Left kidney (tissue), 8 donors: ENCODE measurements at places on chromosomes 16 and 17. TPM values are rescaled to one million over a fixed set of nuclear protein-coding genes. Genes with fewer than 3 reads are reported as not detected.

DNA sequence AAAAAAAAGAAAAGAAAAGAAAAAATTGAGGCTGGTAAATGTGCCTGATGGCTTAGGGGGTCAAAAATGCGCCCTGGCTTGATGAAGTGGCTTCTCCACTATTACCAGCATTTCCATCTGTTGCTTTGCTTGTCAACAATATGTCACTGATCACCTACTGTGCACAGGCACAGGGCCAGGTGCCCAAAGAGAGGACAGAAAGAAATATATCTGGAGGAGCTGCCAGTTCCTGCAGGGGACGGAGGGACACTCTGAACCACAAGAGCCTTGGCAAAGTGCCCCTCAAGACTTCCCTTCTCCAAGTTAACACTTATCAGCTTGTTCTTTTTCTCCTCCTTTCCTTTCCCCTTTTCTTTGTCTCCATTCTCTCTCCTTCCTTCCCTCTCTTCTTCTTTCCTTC is 34.7 kb downstream of the GINS3 start:
- no peak for DNase-seq

Gene SLC52A1
- 0.47 TPM for polyA plus RNA-seq

Gene ARHGAP44
- polyA plus RNA-seq: 8.9 TPM

DNA sequence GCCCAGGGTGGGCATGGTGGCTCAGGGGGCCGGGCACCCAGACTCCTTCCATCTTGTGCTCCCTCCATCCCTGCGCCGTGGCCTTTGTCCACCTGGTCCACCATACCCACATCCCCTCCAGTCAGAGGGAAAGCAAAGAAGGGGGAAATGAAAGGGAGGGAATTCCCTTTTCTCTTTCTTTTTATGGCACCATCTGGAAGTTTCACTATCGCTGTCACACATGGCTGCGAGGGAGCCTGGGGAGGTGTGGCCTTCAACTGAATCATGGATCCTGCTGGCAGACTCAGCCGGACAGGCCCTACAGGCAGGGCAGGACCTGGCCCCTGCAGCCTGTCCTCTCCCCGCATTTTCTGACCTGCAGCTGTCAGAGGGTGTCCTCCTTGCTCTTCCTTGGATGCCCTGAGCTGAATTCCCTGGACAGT is 6.2 kb downstream of the SLC12A3 start:
- no peak for DNase-seq

Gene JPH3
- polyA plus RNA-seq: 0.76 TPM

Gene ZG16
- 0.08 TPM for polyA plus RNA-seq

DNA sequence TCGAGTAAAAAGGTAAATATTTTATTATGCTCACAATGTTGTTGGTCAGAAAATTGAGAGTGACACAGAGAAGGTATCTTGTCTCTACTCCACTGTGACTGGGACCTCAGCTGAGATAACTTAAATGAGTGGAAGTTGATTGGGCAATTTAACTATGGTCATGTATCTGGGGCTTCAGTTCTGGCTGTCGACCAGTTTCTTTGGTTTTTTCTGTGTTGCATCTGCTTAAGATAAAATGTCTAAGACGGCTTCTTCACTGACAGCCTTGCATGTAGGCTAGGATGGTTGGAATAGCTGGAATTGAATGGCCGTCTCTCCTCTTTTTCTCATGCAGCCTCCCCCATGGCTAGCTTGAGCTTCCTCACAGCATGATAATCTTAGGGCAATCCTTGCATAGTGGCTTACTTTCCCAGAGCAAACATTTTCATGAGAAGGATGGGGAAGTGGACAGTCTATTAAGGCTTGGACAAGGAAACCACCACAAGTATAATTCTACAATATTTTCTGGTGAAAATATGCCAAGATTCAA is 433.7 kb downstream of the KIF2B start:
- DNase-seq: no peak

GRCh38 chr16:2821487-2822157 is 4.6 kb downstream of the PRSS21 start:
- no peak for DNase-seq

- peak; percentile 58 for DNase-seq
Measured at GRCh38 chr17:36722121-36722902, 120.9 kb downstream of the MRM1 start.

DNA sequence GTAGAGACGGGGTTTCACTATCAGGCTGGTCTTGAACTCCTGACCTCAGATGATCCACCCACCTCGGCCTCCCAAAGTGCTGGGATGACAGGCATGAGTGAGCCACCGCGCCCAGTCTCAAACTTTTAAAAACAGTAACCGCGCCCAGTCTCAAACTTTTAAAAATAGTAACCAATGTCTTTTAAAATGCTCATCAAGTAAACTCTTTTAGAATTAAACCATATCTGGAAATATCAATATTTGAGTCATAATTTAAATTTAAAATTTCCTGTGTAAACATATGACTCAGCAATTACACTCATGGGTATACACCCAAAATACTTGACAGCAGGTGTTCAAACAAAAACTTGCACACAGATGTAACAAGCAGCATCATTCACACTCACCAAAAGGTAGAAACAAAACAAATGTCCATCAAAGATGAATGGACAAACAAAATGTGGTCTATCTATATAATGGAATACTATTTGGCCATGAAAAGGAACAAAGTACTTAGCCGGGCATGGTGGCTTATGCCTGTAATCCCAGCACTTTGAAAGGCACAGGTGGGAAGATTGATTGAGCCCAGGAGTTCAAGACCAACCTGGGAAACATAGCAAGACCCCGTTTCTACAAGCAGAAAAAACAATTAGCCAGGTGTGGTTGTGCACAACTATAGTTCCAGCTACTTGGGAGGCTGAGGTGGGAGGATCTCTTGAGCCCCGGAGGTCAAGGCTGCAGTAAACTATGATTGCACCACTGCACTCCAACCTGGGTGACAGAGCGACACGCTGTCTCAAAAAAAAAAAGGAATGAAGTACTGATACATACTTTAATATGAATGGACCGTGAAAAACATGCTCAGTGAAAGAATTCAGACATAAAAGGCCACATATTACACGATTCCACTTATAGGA is 20.2 kb downstream of the ENPP7 start:
- no peak for DNase-seq

DNA sequence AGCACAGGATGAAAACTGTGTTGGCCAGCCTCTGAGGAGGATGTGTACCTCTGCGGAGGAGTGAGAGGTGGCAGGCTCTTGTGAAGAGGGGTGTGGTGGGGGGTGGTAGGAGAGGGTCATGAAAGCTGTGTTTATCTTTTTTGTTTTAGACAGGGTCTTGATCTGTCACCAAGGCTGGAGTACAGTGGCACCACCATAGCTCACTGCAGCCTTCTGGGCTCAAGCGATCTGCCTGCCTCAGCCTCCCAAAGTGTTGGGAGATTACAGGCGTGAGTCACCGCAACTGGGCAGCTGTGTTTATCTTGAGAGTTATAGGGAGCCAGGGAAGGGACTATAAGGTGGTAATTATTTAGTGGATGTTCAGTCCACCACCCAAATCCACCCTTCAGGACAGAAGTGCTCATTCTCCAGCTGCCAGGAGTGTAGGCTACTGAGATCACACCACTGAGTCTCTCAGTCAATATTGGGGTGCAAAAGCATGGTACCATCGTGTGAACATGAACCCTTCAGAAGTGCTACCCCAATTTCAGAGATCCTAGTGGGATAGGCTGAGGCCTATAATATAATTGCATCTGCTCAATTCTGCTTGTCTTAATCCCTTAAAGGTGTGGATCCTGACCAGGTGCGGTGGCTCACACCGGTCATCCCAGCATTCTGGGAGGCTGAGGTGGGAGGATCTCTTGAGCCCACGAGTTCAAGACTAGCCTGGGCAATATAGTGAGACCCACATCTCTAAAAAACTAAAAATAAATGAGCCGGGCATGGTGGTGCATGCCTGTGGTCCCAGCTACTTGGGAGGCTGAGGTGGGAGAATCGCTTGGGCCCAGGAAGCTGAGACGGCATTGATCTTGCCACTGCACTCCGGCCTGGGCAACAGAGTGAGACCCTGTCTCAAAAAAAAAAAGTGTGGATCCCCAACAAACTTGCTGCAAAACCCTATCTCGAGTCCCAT is 788 bp upstream of the EXOC3L1 start:
- DNase-seq: no peak
